ENCODE measurements at places on chromosomes 2 and 18.

DNA sequence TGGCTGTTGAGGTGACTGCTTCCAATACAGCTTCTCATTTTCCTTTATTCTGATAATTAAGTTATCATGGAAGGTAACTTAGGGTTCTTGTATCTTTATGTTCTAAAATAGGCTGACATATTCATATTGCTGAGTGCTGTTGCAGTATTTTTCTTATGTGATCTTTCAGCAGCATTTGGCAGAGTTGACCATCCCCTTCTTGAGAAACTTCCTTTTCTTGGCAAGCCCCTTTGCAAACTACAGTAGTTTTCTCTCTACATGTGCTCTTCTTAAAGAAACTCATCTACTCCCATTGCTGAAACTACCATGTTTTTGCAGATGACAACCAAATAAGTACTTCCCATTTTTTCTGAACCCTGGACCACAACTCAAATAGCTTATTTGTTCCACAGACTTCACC lies 476.5 kb upstream of the TRIB2 start:
- DNase-seq: no peak

- DNase-seq: no peak
Measured at GRCh38 chr2:83221258-83221657, 1237.8 kb downstream of the SUCLG1 start.

DNA sequence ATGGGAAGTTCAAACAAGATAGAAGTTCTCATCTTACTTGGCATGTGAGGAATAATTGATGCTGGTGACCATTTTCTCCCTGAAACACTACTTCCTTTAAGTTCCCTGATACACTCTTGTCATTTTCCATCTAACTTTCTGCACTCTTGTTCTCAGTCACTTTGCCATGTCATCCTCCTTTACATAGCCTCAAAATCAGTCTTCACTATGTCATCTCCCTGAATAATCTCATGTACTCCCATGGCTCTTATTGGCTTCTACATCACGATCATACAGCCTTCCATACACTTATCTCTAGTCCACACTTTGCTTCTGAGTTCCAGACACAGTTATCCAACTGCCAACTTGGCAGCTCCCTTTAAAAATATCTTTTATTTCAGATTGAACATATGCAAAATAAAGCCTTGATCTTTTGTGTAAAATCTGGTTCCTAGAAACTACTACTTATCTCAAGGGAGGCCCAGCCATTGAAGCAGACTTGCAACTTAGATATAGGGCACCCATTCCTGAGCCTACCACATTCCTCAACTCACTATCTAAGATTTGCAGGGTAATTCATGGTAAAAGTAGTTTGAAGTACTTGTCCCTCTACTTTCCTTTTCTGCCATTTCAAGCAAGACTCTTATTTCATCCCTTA lies 1070.2 kb upstream of the NXPH2 start:
- DNase-seq: no peak

- no peak for DNase-seq
Measured at GRCh38 chr2:17918789-17919188, 40.3 kb downstream of the KCNS3 start.

GRCh38 chr2:146461068-146461467 lies 1383.8 kb upstream of the ACVR2A start:
- DNase-seq: no peak

DNA sequence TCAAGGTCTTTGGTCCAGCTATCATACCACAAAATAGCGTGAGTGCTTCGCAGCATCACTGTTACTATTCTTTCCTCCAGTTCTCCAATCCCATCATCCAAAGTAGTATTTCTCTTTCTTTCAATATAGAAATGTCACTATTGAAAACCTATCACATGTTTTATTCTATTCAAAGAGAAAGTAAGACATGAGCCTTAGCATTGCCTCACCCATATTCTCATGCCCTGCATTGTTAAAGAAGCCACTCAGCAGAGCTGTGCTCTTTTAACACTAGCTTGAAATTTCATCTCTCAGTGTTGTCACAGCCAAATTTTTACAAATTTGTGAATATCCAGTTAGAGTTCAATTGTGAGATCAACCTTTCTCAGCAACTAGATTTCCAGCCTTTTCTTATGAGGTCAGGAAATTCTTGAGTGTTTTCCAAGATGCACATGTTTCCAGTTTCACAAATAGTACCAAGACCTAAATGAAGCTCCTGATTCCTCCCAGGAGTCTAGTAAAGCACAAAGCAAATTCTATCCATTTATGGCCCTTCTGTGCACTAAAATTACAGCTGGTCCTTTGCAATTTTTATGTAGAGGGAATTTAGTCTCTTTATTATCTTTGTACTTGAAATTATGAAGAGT lies 343.7 kb downstream of the SPAG16 start:
- DNase-seq: no peak

GRCh38 chr2:23695890-23696751 lies 230.8 kb downstream of the ATAD2B start:
- no peak for DNase-seq

DNA sequence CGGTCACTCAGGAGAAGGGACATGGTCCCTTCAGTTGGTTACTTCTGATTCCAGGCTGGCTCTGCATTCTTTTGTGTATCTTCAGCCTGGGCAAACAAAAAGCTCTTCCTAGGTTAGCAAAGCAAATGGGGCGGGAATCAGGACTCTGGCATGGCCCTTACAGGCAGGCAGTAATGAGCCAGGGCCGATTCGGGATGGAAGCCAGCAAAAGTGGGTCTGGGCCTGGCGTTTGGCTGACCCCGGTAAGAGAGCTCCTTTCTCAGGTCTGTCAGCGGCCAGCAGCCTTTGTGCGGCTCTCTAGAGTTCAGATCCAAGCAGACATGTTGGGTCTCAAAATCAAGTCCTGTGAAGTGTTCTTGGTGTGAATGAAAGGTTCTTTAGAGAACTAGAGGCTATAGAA lies 81.5 kb upstream of the EML6 start:
- peak; percentile 48 for DNase-seq

GRCh38 chr2:85213404-85213803 lies 80.2 kb downstream of the TCF7L1 start:
- DNase-seq: no peak

DNA sequence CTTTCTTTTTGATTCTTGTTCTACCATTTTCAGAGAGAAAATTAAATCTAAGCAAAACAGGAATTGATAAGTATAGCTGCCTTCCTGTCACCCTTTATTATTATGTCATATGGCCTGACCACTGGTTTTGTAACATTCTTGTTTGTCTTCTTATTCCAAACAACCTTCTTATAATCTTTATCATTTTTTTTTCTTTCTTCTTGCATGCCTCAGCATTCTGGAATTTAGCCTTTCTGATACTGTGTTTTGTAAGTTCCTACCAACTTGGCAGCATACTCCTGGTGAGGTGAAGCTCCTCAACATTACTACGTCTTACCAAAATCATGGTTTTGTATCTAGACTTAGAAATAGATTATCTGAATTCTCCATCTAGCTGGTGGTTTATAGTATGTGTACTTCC lies 199.2 kb downstream of the CAMKMT start:
- DNase-seq: no peak

DNA sequence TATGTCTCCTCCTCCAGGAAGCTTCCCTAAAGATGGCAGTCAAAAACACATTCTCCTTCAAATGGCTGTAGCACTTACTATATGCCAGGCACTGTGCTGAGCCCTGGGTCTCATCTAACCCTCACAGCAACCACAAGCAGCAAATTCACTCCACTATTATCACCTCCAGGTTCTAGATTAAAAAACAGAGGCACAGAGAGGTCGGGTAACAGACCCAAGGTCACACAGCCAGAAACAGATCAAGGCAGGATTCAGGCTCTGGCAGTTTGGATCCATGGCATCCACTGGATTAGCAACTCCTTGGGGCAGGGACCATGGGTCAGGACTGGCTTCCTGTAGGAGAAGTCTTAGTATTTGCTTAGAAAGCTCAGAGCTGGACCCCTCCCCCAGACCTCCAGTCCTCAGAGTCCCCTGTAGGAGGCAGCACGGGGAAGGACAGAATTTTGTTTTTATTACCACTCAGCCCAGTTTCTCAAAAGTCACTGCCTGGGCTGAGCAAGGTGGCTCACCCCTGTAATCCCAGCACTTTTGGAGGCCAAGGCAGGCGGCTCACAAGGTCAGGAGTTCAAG lies 34.4 kb downstream of the ZFP36L2 start:
- no peak for DNase-seq

DNA sequence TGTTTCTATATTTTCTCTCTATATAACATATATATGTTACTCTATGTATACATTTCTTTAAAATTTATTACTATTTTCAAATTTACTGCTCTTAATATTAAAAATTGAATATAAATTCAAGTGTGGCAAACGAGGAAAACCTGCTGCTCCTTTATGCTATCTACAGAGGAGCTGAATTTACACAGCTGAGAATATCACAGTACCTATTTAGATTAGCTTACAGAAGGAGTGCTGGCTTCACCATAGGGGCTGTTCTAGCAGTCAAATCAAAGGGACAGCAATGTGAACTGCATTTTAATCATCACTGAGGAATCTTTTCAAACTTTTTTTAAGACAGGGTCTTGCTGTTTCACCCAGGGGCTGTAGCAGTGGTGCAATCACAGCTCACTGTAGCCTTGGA lies 213.8 kb downstream of the SRBD1 start:
- DNase-seq: no peak

DNA sequence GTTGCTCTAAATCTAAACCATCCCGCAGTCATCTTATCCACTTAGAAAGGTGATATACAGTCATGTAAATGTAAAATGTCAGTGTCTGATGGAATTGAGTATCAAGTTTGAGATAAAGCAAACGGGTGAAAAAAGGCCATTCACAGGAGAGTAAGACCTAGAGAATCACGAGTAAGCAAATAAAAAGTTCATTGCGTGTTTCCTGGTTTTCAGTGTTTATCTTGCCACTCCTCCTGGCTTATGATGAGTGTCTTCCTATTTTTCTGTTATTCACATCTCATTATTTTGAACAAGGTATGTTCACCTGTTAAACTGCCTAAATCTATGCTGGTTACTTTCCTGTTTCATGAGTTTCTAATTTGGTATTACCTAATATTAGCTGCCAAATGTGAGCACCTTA lies 68.8 kb downstream of the ITGA4 start:
- DNase-seq: no peak

DNA sequence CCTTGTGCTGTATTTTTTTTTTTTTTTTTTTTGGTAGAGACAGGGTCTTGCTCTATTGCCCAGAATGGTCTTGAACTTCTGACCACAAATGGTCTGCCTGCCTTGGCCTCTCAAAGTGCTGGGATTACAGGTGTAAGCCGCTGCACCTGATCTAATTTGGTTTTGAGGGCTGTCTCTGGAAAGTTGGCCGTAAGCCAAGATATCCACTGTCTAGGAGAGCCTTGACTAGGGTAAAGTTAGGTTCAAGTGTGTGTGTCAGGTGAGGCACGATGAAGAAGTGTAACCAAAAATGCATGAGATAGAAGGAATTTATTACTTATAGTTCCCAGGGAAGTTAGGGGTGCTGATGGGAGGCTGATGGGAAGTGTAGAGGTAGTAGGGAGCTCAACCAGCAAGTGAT lies 46.7 kb downstream of the INO80C start:
- no peak for DNase-seq

DNA sequence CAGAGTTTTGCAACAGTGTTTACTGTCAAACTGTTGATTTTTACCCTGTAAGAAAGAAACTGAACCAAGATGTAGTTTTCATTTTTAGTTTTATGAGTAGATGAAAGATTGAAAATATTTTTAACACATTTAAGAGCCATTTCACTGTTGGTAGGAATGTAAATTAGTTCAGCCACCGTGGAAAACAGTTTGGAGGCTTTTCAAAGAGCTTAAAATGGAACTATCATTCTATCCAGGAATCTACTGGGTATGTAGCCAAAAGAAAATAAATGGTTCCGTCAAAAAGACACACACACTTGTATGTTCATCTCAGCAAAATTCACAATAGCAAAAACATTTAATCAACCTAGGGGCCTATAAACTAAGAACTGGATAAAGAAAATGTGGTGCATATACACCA lies 729.8 kb upstream of the CDH7 start:
- DNase-seq: no peak

DNA sequence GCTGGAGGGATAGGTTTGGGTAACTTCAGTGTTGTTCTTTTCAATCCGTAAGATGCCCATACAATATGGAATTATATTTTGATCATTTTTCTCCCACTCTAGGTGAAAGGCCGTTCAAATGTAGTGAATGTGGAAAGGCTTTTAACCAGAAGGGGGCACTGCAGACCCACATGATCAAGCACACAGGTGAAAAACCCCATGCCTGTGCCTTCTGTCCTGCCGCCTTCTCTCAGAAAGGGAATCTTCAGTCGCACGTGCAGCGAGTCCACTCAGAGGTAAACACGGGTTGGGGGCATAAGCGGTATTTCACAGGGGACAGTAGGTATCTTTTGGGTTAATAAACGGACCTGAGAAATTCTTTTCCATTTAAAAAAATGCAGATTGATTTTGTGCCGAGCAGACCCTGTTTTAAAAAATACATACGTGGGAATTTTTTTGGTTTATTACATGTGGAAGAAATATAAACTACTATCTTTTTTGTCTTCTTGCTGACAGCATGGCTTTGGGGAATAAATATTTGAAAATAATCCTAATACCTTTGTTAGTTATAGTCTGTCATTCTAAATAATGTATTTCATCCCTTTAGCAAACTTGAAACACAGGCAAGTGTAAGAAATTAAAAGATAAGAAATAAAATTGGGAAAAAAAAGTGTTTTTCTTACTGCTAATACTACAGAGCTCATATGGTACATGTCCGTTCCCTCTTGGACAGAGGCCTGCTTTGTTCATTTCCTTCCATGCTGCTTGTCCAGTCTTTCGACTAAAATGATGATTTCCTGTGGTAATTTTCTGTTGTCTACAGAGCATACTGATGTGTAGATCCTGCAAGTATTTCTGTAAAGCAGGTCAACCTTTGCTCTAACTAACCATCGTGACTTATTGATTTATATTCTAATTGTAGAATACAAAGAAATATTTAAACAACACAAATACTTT lies 53.3 kb downstream of the ZNF236 start:
- DNase-seq: peak; percentile 6

DNA sequence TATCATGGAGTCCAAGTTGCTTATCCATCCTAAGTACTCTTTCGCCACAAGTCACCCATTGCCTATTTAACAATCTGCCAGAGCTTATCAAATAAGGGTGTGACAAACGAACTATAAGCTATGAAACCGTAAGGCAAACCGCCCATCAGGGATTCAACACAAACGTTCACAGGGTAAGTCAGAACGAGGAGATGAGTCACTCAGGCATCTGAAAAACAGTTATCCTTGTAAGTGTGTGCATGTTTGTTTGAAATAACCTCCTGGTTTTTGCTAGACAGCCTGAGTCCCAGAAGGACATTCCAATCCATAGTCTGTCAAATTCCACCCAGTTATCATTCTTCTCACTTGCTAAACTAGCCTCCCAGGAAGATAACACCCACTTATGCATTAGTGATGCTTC lies 299.1 kb downstream of the PAX3 start:
- no peak for DNase-seq

DNA sequence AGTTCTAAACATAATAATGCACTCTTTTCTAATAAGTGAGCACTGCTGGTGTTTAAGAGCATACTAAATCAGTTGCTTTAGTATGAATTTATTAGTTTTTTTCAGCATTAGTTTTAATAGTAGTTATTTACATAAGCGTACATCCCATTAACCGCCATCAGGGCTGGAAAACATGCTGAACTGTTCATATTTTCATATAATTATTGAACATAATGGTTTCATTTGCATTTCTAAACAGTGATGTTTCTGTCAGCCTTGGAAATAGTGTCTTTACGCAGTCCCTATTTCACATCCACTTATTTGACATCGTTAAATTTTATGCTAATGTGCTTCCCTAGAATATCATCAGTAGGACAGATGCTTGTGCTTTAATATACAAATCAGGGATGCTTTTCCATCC lies 71.5 kb downstream of the KIAA1328 start:
- no peak for DNase-seq

Data from substantia nigra (tissue), 51 donors.